A549 treated with CORT108297 at 1 μM for 4 hours (cell line): ENCODE measurements at places on chromosomes 5 and 9. TPM values are rescaled to one million over a fixed set of nuclear protein-coding genes. Genes with fewer than 3 reads are reported as not detected.

CTSV gene
- 11.6 to 15.8 TPM (median 13.0 TPM) in 5 replicates for total RNA-seq

TAF11L9 gene
- total RNA-seq = not detected in 5 replicates

SPATA31C1 gene
- not detected in 5 replicates for total RNA-seq

UAP1L1 gene
- total RNA-seq = 9.5 to 17.0 TPM (median 12.6 TPM) in 5 replicates
